ENCODE measurements at places on chromosomes 13 and 19.

DNA sequence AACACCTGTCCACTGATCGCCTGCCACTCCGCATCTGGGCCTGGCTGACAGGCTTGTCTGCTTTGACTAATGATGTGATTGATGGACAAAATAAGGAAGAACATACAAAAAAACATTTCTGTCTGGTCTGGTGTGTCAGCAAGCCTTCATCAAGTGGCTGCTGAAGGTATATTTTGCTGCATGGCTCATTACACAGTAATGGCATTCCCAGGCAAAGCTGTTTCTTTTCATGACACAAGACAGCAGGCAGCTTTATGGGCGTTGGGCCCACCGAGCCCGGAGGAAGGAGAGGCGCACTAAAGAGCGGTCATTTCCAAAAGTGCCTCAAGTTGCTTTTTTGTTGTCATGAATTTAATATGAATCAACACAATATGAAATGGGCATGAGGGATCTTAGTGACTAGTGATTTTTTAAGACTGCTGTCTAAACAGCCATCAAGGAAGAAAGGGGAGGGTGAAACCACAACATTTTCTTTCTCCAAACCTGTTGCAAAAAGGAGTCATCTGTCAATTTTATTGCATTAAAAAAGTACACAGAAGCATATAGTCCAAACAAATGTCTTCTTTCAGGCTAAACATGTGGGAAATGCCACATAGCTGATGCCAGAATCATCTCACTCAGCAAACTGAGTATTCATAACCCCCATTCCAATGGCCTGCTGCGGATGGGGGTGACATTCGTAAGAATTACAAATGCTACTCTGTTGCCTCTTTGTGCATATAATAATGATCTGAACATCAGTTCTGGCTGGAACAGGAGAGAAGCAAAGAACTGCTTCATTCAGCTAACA is 476.6 kb downstream of the ZNF536 start:
- DNase-seq, result no peak

DNA sequence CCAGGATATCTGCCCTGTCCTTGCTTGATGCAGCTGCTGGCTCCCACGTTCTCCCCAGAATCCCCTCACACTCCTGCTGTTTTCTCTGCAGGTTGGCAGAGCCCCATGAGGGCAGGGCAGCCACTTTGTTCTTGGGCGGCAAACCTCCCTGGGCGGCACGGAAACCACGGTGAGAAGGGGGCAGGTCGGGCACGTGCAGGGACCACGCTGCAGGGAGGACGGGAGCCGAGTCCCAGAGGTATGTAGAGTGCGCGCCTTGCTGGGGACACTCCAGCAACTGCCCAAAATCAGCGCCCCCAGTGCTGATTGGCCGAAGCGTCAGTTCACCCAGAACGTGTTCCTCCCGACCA is 30.3 kb upstream of the MIER2 start:
- no peak for DNase-seq

- no peak for DNase-seq
Measured at GRCh38 chr19:7507884-7508283, 8.0 kb upstream of the ZNF358 start.

DNA sequence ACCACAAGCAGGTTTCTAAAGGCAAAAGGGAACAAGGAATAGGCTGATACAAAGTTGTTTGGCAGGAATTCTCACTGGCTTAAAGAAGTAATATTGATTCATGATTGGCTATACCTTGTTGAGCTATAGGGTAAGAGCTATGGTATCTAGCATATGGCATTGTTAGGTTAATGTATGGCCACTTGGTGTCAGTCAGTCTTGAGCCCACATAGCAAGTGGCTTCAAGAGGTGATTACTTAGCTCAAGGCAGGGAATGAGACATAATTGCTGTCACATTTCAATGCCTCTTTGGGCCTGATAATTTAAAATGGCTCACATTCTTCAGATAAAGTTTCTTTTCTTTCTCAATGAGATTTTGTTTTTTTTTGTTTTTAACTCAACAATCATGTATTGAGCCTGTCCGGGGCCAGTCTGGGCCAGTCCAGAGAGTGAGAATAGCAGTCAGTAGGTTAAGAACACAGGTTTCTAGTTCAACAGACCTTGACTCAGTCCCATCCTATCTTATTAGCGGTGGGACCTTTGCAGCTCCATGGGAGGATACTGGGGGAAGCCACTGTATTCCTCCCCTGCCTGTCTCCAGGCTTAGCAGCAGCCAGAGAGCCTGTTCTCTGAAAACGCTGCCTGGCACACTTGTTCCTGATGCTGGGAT is 45.8 kb upstream of the RCBTB2 start:
- no peak for DNase-seq

- DNase-seq, result no peak
Measured at GRCh38 chr13:75635101-75635827, 866 bp upstream of the LMO7 start.

GRCh38 chr13:33168321-33168960 is 117.1 kb downstream of the STARD13 start:
- DNase-seq, result no peak

GRCh38 chr13:63198071-63198470 is 1782.4 kb upstream of the PCDH20 start:
- no peak for DNase-seq

- DNase-seq, result no peak
Measured at GRCh38 chr13:31267126-31267784, 67.5 kb downstream of the B3GLCT start.

DNA sequence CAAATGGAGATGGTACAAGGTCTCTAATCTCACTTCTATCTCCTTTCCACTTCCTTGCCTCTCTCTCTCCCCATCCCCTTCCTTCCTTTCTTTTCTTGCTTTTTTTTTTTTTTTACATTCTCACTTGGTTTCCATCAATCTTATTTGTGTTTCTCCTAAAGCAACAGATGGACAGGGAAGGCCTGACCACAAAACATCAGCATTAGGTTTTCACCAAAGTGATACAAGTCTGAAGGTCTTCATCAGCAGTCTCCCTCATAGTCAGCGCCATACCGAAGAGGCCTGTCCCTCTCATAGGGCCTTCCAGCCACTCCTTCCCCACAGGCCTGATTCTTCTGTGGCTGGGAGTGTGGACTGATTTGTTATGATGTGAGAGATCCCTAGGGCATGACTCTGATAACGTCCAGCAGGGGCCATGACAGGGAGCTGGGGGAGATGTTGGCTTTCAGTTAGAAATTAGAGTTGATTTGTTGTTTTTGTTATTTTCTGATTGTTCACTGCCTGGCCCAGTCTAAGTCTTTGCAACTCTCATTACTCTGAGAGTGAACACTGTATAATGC is 158.7 kb downstream of the SLC7A1 start:
- no peak for DNase-seq

- no peak for DNase-seq
Measured at GRCh38 chr13:50358231-50359040, 343.2 kb downstream of the KCNRG start.

DNA sequence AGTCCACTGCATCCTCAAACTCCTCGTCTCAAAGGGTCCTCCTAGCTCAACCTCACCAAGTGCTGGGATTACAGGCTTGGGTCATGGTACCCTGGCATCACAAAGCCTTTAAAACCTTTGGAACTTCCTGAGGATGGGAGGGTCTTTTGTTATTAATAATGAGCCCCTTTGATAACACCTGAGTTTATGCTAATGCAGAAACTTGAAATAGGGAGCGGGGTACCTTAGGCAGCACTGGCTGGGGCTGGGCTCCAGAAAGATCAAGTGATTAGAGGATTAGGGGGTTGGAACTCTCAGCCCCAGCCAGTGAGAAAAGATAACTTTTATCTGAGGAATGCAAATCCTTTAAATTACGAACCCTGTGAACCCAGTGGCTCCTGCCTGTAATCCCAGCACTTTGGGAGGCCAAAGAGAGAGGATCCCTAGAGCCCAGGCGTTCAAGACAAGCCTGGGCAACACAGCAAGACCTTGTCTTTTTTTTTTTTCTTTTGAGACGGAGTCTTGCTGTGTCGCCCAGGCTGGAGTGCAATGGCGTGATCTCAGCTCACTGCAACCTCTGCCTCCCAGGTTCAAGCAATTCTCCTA is 9.3 kb upstream of the PSPC1 start:
- DNase-seq, result no peak

DNA sequence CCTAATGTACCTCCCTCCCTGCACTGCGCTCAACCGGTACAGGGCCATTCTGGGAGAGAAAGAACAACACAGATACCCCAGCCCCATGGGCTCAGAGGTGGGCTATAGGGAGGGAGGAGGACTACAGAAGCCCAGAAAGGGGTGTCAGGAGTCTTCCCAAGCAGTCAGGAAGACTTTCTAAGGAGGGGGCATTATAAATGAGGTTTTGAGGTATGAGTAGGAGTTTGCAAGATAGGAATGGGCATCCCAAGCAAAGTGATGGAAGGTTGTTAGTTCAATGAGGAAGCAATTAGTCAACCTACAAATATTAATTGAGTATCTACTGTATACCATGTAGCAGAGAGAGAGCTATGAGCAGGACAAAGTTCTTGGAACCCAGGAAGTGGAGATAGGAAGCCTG is 6.3 kb upstream of the B3GNT3 start:
- no peak for DNase-seq

- DNase-seq, result no peak
Measured at GRCh38 chr13:46905249-46905648, 8.4 kb upstream of the HTR2A start.

- DNase-seq, result no peak
Measured at GRCh38 chr19:4319067-4319718, 14.8 kb downstream of the FSD1 start.

GRCh38 chr13:96835546-96835945 is 158.7 kb downstream of the OXGR1 start:
- DNase-seq, result no peak

- DNase-seq, result peak; percentile 84
Measured at GRCh38 chr19:55088543-55089341, 13.1 kb downstream of the EPS8L1 start.

DNA sequence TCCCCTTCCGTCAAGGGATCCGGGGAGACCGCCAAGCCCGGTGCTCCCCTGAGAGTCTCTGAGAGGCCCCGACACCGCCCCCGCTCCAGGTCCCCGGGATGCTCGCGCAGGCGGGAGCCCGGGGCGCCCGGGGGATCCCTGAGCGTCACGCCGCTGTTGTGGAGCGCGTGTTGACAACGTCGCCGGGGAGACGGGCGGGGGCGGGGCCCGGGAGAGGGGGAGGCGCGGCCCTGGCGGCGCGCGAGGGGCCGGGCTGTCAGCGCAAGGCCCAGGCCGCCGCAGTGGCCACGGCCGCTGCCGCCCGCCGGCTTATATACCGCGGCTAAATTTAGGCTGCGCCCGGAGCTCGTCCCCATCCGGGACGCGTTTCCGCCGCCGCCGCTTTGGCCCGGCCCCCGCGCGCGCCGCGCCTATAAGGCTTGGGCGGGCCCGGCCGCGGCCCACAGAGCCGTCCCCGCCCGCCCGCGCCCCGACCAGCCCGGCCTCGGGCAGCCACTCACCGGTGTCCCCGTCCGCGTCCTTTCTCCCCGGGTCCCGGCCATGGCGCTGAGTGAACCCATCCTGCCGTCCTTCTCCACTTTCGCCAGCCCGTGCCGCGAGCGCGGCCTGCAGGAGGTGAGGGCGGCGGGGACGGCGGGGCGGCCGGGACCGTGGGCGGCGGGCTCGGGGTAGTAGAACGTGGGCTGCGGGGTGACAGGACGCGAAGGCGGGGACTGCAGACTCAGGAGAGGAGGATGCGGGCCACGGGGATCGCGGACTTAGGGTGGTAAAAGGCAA is at the start of gene KLF2:
TSS of gene KLF2 (plus strand) at position 443 of the 777 bp plus-strand sequence. CDS start at position 541, 98 bp downstream.
- peak; percentile 79 for DNase-seq

GRCh38 chr19:6866741-6867151 is 20.6 kb upstream of the ADGRE1 start:
- no peak for DNase-seq

GRCh38 chr13:43492745-43493144 is 294.0 kb downstream of the ENOX1 start:
- no peak for DNase-seq

- no peak for DNase-seq
Measured at GRCh38 chr13:50197705-50198104, 182.5 kb downstream of the KCNRG start.

DNA sequence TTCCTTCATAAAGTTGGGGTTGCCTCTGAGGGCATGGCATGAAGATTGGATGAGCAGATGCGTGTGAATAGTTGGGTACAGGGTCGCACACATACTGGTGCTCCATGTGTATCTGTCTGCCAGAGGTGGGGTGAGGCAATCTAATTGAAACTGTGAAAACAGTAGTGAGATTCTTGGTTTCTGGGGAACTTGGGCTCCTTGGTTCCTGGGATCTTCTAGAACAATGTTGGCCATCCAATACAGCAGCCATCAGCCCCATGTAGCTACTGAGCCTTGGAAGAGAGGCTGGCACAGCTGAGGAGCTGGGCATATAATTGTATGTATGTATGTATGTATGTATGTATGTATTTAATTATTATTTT is 616 bp downstream of the FCHO1 start:
- DNase-seq, result no peak

DNA sequence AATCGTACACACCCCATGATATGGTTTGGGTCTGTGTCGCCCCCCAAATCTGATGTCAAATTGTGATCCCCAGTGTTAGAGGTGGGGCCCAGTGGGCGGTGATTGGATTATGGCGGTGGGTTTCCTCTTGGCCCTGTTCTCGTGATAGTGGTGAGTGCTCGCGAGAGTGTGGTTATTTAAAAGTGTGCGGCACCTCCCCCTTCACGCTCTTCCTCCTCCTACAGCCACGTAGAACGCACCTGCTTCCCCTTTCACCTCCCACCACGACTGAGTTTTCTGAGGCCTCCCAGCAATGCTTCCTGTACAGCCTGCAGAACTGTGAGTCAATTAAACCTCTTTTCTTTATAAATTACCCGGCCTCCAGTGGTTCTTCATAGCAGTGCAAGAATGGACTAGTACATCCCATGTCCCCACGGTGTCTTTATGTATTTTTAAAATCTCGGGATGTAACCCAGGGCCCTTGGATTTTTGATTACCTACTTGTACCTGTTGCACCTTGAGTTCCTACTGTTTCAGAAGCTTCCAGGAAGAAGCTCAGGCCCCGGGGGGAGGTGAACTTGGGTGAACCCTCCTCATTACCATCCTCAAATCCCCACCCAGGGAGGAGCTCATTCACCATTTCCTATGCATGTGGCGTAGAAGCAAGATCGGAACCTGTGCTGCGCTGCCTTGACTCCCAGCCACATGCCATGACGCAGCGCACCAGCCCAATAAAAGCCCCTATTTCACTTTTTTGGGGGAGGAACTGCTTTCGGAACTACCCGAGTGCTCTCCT is 52.4 kb downstream of the TEX29 start:
- DNase-seq, result no peak
